ENCODE measurements at places on chromosomes 5 and 9.

GRCh38 chr5:5625491-5625890, 203.0 kb downstream of the ICE1 start:
- DNase-seq, result no peak

DNA sequence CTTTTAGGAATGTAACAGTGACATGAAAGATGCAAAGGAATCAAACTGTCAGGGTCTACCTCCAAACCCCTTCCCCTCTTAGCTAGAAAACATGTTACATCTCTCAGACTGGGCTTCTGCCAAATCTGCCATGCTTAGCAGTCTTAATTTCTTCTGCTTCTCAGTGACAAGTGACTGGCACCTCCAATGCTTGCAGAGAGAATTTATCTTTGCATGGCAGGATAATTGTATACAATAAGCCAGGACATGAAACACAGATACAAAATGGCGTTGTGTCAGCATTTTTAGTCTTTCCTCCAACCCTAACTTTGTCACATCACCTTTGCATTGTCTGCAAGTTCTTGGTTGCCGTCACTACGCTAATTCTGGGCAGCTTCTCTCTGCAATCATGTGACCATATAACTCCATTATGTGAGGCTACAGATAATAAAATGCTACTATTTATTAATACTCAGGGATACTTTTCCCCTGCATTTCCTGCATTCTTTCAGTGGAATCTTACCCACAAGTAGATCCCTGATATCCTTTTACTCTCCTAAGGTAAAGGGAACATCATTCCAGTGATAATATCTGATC, 89.8 kb downstream of the PLCXD3 start:
- no peak for DNase-seq

GRCh38 chr9:35229066-35229778, 67.4 kb downstream of the UNC13B start:
- DNase-seq, result no peak

DNA sequence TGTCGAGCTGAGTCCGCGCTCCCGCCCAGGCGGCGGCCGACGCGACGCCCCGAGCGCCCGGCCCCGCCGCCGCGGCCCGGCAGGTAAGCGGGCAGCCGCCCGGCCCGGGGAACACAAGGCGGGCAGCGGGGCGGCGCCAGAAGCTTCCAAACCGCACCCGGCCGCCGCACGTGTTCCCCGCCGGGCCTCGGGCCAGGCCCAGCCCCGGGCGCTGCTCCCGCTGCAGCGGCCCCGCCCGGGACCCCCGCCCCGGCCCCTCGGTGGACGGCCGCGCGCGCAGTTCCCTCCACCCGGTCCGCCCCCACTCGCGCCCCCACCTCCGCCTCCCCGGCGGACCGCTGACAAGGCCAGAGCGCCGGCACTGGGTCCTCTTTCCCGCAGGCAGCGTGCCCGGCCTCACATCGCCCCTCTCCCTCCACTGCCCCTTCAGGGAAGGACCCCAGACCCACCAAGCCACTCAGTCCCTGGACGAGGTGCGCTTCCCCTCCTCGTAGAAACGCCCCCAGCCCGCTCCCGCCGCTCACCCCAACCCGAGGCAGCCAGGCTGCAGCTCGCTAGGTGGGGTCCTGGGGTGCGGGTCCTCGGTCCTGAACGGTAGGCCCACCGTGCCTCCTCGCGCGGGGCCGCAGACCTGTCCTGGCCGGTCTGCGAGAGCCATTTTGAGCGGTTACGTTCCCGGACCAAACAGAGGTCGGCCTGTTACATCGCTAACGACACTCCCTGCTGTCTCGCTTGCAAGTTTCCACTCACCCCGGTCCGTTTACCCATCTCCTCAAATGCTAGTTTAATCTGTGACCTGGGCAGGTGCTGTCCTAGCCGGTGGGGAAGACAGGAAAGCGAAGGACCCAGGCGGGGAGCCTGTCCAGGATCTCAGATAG, 475 bp downstream of the WDR5 start:
- DNase-seq, result peak; percentile 11

DNA sequence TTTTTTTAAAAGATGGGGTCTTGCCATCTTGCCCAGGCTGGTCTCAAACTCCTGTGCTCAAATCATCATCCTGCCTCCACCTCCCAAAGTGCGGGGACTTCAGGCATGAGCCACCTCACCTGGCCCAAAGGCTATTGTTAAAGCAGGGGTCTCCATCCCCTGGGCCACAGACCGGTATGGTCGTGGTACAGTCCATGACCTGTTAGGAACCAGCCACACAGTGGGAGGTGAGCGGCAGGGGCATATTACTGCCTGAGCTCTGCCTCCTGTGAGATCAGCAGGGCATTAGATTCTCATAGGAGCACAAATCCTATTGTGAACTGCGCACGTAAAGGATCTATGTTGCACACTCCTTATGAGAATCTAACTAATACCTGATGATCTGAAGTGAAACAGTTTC, 7.3 kb upstream of the NOL6 start:
- no peak for DNase-seq

GRCh38 chr5:140631831-140632365, 1.1 kb downstream of the CD14 start:
- no peak for DNase-seq

- no peak for DNase-seq
Observed at GRCh38 chr5:181052672-181053487, 12.8 kb downstream of the BTNL9 start.

DNA sequence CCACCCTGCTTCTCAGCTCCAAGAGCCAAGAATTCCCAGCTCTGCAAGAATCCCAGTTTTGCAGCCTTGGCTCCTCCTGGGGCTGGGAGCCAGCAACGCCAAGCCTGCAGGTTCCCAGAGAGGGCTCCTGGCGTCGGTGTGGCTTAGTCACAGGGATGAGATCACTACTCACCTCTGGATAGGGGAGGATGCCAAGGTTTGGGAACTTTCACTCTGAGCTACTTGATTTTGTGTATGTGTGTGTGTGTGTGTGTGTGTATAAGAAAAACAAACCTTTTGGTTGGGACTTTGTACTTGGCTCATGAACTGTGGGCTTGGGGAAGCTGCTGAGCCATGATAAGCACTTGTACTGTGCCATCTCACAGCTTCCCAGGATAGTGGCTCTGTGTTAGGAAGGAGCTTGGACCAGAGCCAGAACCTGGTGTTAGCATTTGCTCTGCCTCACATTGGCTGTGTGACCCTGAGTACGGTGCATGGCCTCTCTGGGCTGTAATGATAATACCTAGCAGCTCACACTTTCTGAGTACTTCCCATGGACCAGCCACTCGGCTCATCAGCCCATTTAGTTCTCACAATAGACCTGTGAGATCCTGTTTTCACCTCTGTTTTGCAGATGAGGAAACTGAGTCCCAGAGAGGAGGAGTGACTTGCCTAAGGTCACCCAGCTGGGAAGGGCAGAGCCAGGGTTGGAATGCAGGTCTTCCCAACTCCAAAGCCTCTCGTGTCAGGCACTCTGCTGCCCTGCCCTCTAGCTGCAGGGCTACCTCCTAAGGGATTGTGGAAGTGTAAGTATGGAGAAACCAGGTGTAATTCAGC, 41.4 kb upstream of the DAB2IP start:
- no peak for DNase-seq
